ENCODE measurements at places on chromosomes 16 and 17.
A peak's percentile ranks its signal among the peaks of the same experiment; 100 is the strongest.

- no peak for DNase-seq
Observed at GRCh38 chr17:9729735-9730420, 61.5 kb downstream of the DHRS7C start.

DNA sequence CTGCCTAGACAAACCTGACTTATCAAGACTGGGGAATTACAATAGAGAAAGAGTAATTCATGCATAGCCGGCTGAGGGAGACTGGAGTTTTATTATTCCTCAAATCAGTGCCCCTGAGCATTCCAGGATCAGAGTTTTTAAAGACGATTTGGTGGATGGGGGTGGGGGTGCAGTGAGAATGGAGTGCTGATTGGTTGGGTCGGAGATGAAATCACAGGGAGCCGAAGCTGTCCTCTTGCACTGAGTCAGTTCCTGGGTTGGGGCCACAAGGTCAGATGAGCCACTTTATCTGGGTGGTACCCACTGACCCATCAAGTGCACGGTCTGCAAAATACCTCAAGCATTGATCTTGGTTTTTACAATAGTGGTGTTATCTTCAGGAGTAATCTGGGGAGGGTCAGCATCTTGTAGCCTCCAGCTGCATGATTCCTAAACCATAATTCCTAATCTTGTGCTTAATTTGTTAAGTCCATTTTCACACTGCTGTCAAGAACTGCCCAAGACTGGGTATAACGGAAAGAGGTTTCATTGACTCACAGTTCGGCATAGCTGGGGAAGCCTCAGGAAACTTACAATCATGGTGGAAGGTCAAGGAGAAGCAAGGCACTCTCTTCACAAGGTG, 69.6 kb downstream of the MARF1 start:
- no peak for DNase-seq

GRCh38 chr17:62965174-62965685, 805 bp upstream of the TANC2 start:
- DNase-seq, result no peak

GRCh38 chr16:51166541-51166940, 15.5 kb upstream of the SALL1 start:
- DNase-seq, result no peak

- no peak for DNase-seq
Observed at GRCh38 chr17:1645207-1646171, at the start of gene SCARF1. TSS of gene SCARF1 (minus strand) at chr17:1645732. CDS start at chr17:1645697, 35 bp downstream.

- no peak for DNase-seq
Observed at GRCh38 chr16:1651974-1652312, 26.1 kb upstream of the JPT2 start.

DNA sequence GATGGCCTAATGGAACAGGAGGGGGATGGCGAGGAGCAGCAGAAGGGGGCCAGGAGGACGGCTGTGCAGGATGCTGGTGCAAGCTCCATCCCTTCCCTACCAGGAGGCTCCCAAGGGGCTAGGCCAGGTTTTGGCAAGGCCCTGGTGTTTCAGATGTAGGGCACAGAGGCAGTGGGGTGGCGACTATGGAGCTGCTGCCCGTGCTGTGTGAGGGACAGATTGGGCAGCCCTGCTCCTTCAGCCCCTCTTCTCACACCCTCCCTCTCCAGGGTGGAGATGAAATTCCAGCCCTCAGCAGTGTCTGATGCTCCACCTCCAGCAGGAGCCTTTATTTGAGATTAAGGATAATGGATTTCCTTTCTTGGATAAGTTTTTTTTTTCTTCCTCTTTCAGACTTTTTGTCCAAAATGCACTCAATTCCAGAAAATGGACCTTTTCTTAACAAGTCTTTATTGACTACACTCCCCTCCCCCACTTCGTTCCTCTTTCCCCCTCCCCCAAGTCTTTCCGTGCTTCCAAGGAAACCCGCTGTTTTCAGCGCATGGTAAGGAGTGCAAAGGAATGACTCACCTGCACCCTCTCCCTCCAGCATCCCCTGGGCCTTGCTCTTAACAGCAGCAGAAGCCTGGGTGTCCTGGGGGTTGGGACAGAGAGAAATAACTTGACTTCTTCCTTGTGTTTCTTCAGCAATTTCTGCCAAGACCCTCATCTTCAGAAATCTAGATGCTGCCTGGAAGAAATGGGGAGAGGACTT, 95.2 kb downstream of the CCDC182 start:
- peak; percentile 71 for DNase-seq

- peak; percentile 50 for DNase-seq
Observed at GRCh38 chr17:4124999-4125398, 17.8 kb downstream of the ZZEF1 start.

GRCh38 chr17:28901866-28902818, 737 bp downstream of the DHRS13 start:
- DNase-seq, result no peak

- DNase-seq, result no peak
Observed at GRCh38 chr17:1882836-1883235, 53.0 kb downstream of the RPA1 start.

DNA sequence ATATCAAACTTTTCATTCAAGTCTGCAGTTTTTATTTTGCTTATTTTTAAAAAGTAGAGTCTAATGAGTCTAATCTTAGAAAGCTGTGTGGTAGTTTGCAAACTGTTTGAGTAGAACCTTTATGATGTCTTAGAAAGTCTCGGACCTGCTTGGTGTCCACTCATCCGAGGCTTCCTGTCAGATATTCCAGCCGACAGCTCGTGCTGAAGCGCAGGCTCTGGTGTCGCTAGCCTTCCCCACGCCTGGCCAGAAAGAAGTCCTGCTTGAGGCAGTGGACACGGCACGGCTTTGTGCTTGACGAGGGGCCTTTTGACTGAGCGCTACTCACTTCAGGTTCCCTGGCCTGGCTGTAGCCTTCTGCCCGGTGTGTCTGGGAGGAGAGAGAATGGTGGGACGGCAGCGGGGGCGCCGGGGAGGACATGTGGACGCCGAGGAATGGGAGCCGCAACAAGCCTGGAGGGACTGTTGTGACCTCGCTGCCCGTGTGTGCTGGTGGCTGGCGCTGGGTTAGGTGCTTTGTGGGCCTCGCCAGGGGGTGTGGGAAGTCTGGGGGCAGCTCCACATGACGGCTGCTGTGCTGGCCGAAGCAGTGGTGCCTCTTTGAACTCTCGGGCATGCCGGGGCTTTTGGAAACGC, 33.5 kb downstream of the BANP start:
- no peak for DNase-seq

DNA sequence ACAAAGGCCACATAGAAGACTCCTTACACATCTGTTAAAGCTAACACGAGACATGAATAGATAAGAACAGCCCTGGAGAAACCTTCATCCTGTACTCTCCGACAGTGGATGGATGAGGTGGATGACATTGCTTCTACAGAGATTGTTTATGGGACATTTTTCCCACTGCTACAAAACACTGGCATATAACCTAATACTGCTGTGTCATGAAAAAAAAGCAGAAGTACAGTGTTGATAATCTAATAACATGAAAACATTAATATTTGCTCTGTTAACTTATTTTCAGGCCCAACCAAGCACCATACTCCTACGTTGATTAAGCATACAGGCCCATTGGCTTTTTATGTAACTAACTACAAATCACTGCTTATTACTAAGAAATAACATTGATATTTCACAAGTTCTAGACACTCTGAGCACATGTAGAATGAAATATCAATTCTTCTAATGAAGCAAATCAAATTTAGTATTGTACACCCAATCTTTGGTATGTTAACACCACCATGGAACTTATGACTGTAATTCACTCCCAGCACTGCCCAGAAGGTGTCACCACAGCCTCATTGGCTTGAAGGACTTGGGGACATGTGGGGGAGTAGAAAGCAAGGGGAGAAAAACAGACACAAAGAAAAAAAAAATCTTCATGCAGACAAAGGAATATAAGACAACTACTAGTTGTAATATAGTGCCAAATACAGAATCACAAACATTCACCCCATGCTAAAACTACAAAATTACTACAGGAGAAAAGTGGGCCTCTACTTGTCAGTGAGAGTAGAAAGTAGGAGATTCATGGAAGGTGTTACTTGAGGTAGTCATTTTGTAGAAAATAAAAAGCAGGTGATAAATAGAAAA, 330.0 kb upstream of the PMFBP1 start:
- peak; percentile 65 for DNase-seq

- DNase-seq, result peak; percentile 36
Observed at GRCh38 chr16:28040039-28040438, 23.5 kb downstream of the GSG1L start.

DNA sequence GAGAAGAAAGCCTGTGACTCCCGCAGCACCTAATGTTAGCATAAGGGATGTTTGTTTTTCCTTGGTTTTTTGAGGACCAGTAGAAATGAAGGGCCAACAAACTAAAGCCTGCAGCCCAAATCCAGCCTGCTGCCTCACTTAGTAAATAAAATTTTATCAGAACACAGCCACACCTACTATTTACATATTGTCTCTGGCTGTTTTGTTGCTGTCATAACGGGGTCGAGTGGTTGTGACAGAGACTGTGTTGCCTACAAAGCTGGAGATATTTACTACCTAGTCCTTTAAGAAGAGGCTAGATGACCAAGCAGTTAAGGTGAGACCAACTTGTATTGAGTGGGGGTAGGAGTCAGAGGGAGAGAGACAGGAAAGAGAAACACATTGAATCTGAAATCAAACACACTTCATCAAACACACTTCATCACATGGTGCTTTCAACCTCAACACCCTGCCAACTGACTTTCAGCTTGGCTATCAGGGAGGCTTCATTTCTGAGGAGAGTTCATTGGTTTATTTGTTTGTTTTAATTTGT, 546.3 kb upstream of the CDH11 start:
- no peak for DNase-seq

GRCh38 chr17:62860962-62861873, 53.1 kb upstream of the MARCHF10 start:
- DNase-seq, result no peak

DNA sequence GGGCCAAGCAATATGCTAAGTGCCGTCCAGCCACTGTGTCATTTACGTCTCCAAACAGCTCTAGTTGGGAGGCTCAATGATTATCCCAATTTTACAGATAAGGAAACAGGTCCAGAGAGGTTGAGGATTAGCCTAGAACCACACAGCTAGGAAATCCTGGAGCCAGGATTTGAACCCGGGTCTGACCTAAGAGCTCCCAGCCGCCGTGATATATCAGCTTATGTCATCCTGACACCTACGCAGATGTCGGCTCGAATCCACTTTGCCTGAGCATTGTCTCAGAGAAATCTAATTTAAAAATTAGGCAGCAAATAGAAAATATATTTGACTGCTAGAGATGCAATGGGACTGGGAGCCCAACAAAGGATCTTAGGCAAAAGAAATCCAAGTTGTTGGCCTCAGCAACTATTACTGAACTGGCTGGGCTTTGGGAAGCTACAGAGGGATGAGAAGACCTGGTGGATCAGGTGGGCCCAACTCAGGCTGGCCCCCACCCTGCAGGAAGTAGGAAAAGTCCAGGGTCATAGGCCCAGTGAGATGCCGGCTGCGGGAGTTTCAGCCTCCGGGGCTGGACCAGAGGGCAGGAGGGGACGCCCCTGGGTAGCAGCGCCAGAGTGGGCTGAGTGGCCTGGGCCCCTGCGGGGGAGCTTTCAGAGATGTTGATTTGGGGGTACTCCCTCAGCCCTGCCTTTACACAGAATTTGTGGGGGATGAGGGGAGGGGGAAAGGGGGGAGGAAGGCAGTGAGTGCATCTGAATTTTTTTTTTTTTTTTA, 35.1 kb upstream of the IL21R start:
- DNase-seq, result no peak

DNA sequence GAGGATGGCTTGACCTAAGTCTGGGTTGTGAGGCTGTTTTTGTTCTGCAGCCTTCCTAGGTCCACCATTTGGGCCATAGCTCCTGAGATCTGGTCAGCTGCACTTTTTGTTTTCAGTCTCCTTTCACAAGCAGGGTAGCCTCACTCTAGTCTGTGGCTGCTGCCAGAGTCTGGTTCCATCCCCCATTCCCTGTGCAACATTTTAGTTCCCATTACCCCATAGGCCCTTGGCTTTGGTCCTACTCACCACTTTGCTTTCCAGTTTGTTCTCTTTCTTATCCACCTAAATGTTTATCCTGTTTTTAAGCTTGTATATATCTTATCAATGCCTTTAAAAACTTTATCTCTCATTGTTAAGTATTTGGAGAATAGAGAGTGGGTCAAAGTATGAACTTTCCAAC, 6.5 kb upstream of the XYLT2 start:
- DNase-seq, result no peak

DNA sequence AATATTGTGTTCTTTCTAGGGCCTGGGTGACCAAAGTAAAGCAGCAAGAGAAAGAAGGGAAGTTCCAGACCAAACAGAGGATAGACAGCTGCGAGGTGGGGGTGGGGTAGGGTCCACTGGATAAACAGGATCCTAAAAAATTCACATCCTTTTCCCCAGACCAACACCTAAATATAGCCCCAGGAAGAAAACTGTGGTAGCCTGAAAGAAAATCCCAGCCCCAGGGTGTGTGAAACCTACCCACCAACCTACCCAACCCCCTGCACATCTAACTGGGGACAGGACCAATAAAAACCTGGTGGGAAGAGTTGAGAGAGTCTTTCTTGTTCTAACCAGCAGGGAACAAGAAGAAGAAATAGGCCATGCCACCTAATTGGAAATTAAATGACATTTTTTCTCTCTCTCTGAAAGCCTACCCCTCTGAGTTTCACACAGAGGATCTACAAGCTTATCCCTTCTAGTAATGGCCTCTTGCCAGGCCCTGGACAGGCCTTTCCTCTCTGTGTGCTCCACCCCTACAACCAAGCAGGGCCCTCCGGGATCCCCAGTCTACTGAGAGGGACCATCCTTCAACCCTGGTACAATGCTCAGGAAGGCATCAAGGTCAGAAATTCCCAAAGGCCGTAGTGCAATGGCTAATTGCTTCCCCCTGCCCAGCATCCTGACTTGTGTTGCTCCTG, 12.0 kb downstream of the MYO18A start:
- DNase-seq, result no peak

DNA sequence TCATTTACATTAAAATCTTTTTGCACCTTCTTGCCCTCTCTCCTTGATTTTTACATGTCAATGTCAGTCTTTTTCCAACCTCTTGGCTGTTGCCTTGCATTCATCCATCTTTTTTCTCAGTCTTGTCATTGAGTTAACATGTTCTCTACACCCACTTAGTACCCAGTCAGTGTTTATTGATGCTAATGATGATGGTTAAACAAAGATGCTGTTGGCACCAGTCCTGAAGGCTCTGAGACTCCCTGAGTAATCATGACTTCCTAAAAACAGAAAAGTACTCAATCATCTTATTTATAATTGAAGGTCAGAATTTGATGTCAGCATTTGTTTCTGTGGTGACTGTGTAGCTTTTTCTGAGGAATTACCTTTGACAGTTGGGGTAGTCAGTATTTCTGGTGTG, 104.5 kb downstream of the NLK start:
- DNase-seq, result no peak

DNA sequence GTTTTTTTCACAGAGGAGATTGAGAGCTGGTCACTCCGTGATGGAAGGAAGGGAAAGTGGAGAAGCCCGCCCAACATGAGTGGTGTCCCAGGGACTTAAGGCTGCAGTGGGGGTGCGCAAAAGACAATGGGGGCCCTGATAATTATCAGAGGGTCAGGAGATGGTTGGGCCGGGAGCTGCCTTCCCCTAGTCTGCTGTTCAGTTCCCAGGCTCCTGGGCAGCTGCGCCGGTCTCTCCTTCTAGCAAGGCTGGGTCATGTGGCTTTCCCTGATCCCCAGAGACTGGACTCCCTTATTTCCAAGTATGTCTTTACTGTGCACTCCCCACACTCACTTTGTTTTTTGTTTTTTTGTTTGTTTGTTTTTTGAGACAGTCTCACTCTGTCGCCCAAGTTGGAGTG, 16.2 kb downstream of the CYGB start:
- no peak for DNase-seq

GRCh38 chr17:13521784-13522183, 79.9 kb downstream of the HS3ST3A1 start:
- DNase-seq, result no peak

- DNase-seq, result no peak
Observed at GRCh38 chr16:51696376-51696775, 545.3 kb upstream of the SALL1 start.

All from NT2/D1 (cell line).